ENCODE measurements at places on chromosomes 6 and 20.
A peak's percentile ranks its signal among the peaks of the same experiment; 100 is the strongest.

DNA sequence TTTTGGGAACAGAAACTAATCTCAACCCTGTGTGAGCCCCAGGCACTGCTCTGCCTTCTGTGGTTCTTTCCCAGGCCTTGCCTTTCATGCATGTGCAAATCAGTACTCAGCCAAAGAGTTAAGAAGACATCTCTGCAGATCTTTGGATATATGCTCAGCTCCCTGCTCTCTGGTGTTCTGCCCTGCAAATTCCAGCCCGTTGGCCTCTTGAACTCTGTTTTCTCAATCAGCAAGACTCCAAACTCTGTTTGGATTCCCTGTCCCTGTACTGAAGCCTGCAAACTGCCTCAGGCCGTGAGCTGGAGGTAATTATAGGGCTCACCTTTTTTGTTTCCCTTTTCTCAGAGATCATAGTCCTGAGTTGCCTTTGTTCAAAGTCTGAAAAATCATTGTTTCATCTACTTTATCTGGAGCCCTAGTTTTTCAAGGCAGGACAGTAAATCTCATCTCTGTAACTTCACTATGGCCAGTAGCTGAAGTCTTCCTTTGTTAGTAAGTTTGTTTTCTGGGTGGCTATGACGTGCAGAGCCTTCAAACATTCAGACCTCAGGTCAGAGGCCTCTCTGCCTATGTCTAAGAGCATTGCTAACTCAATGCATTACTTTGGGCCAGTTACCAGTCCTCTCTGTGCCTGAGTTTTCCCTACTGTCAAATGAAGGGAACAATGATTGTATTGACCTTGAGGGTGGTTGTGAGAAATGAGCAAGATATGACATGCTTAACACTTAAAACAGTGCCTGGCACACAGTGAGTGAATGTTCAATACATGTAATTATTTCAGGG is 15.9 kb upstream of the MDFI start:
- no peak for DNase-seq

- no peak for DNase-seq
Observed at GRCh38 chr20:12902992-12903391, 105.8 kb upstream of the SPTLC3 start.

GRCh38 chr6:31799781-31800180 is 4.2 kb upstream of the VARS1 start:
- no peak for DNase-seq

GRCh38 chr6:96811136-96811535 is 26.1 kb downstream of the GPR63 start:
- no peak for DNase-seq

DNA sequence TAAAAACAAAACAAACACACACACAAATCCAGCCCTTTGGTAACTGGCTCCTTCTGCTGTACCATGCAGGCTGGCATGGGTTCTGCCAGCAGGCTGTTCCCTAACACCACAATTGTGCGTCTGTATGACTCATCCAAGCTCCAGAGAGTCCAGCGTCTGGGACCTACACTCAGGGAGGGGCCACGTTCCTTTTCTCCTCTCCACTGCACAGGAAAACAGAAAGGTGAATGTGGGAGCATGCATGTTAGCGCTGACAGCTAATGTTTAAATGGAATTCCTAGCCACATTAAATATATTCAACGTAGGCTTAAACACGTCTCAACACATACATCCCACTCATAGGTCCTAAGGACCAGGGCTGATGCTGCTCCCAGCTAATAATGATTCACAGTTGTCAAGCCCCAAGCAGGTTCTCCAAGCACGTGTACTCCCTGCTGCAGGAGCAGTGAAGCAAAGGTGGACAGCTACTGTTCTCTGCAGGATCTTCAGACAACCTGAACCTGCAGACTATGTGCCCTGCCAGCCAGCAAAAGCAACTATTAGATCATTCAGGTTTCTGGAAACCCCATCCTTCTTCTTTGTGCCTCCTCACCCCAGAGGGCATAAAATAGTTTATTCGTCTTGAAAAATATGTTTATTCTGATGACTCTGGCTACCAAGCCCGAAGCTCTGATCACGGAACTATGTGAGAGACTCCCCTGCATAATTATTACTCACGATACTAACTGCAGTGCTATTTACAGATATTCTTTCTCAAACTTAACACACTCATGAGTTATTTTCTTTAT is 20.9 kb downstream of the MAP1LC3A start:
- DNase-seq: peak; percentile 45

- DNase-seq: no peak
Observed at GRCh38 chr20:2285193-2285592, 10.6 kb upstream of the TGM3 start.

- no peak for DNase-seq
Observed at GRCh38 chr20:36709126-36709525, 36.8 kb downstream of the NDRG3 start.

DNA sequence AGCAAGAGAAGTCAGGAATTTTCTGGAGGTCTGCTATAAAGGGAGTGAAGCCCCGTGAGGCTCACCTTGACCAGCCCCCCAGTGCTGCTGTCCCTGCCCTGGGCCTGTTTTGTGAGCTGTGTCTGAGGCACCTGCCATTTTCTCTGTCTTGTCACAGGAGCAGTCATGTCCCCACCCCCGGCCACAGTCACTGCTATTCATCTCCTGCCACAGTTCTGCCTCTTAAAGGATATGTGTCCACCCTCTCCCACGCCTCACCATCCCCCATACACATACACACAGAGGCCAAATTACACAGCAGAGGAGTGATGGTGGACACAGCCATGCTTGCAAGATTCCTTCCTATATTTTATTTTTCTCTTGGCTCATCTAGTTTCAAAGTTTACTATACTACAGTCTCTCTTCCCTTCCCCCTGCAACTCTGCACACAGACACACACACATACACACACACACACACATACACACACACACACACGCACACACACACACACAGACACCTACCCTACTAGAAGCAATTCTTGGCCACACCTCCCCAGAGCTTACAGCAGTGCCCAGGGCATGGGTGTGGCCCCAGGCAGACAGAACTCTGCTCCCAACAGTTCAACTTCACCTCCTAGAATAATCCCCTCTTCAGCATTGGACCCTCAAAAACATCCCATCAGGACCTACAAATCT is 68.7 kb upstream of the TAB2 start:
- DNase-seq: no peak

- no peak for DNase-seq
Observed at GRCh38 chr20:62314711-62315302, 12.0 kb downstream of the ADRM1 start.

- DNase-seq: no peak
Observed at GRCh38 chr20:57265336-57265996, 975 bp downstream of the BMP7 start.

- no peak for DNase-seq
Observed at GRCh38 chr6:9250852-9251251, 815.5 kb upstream of the SLC35B3 start.

DNA sequence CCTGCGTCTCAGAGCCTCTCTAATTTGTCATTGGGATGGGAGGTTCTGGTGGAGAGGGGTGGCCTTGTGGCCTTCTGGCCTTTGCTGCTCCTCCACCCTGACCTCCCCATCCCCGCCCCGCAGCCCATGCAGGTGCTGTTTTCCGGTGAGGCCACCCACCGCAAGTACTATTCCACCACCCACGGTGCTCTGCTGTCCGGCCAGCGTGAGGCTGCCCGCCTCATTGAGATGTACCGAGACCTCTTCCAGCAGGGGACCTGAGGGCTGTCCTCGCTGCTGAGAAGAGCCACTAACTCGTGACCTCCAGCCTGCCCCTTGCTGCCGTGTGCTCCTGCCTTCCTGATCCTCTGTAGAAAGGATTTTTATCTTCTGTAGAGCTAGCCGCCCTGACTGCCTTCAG is 171.8 kb upstream of the RNF24 start:
- DNase-seq: no peak

- DNase-seq: no peak
Observed at GRCh38 chr20:41607791-41608190, 10.4 kb downstream of the CHD6 start.

DNA sequence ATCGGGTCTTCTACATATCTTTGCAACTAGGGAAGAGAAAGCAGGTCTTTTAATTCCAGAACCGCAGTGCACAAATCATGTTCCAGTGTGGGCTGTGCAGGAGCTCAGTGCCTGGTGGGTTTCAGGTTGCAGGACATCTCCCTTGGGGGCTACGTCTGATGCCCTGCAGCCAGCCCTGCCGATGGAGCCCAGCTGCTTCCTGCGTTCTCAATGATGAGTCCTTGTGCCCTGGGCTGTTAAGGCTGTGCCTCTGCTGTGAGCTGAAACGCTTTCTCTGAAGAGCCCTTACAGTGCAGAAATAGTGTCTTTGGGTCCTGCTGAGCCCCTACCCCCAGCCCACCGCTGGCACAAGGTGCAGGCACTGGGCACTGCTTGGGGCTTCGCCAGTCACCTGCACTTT is 192.9 kb downstream of the SYNDIG1 start:
- DNase-seq: no peak

- no peak for DNase-seq
Observed at GRCh38 chr6:144149894-144150709, at the start of gene STX11. TSS of gene STX11 (plus strand) at chr6:144150517. CDS start at chr6:144186628, 36,111 bp downstream.

GRCh38 chr6:135286962-135287538 is 105.9 kb downstream of the MYB start:
- no peak for DNase-seq

- DNase-seq: no peak
Observed at GRCh38 chr6:39217177-39217864, 12.0 kb downstream of the KCNK5 start.

DNA sequence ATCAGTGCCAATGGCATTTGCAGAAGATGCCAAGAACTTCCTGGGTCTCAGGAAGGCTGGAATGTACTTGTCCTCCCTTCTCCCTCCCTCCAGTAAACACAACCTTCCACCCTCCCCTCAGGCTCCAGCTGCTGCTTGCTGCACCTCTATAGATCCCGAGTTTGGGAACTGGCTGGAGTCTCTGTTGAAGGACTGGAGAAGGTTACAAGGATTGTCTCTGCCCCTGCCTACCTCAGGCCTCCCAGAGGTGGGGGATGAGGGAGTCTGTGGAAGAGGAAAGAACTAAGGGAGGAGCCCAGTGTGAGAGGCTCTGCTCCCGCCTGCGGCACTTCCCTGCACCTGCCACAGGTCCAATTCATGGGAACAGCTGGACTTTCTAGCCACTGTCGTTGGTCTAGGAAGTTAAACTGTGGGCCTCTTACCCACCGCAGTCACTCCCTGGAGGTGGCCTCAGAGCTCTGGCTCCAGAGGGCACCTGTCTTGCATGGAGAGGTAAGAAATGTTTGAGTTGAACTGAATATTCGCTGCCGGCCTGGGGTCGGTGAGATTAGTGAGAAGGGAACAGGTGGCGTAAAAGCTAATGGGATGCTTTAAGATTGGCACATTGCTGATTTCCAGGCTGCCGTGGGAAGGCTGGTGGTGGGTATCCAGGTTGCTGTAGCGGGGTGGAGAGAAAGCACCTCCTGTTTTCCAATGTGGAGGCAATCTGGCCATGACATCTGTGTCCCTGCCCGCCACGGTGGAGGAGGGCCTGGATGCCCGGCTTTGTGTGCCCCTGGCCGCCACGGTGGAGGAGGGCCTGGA is 54.3 kb downstream of the PPP1R14C start:
- DNase-seq: no peak

GRCh38 chr6:39843305-39844020 is 51.3 kb downstream of the DAAM2 start:
- no peak for DNase-seq

- DNase-seq: no peak
Observed at GRCh38 chr6:168992446-168993144, 261.1 kb downstream of the THBS2 start.

- no peak for DNase-seq
Observed at GRCh38 chr6:40556881-40557280, 30.3 kb downstream of the LRFN2 start.

- DNase-seq: no peak
Observed at GRCh38 chr6:125746019-125746414, 3.4 kb upstream of the HEY2 start.

DNA sequence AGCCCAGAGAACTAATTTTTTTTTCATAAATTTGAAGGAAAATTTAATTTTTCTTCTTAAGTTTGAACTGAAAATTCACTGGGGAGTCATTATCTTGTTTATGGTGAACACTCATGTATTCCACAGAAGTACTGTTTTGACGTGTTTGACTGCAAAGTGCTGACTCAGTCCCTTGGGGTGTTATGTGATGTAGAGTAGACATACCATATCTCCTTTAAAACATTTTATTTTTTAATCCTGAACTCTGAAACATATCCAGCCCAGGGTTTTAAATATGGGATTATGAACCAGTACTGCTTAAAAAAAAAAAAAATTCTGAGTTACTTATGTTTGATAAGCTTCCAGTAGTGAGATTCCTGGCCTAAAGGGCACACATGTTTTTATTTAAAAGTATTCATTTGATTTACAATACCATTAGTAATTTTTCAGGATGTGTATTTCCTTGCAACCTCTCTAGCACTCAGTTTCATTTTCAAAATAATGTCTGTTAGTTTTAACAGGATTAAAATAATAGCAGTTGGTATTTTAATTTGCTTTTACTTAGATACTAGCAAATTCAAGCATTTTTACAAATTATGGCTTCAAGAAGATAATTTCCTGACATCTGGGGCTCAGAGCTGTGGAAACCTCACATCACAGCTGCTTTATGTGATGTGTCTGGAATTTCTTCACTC is 81.7 kb upstream of the PDE10A start:
- DNase-seq: no peak

- DNase-seq: no peak
Observed at GRCh38 chr6:33914645-33915044, 110.8 kb upstream of the MLN start.

DNA sequence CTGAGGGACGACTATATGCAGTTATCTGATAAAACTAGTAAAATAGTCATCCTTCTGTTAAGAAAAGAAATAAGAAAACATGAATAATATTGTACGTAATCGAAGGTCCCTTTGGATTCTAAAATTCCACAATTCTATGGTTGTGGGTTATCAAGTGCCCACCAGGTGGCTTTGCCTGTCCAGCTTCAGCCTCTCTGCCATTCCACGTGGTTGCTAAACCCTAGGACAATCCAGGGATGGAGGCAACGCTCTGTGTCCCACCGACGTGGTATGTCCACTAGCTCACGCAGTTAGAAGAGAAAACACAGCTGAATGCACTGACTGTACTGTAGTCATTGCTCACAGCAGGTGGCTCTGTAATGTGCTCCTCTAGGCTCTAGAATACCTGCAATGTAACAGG is 349.3 kb downstream of the FARS2 start:
- no peak for DNase-seq

DNA sequence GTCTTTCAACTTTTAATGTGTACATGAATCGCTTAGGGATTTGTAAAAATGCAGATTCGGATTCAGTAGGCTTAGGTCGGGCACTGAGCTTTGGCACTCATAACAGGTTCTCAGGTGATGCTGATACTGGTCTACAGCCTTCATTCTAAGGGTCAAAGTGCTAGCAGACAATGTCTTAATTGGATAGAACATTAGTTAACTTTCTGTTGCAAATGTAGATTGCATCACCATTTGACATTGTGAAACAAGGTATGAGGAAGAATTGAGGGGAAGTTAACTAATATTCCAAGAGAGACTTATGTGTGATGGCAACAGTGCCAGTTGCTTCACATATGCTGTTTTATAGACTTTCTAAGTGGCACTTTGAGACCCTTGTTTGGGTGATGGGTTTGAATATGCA is 86.9 kb downstream of the MLIP start:
- no peak for DNase-seq

DNA sequence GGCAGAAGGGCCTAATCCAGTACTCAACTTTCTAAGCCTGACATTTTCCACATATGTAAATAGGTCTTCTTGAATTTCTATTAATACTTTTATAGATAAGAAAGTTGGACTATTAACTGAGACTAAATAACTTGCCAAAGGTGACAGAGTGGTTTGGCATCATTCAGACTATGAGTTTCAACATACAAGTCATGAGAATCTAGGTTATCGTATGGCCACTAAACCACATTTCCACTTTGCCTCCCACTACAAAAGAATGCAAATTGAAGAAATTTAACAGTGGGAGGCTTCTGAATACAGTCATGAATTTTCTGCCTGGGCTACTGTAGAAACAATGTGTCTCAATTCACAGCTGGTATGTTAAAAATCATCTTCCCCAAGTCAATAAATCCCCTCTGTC is 531.0 kb upstream of the AGPAT4 start:
- no peak for DNase-seq
